ENCODE measurements at places on chromosomes 16 and 17.

- DNase-seq, result no peak
Measured at GRCh38 chr16:69138608-69139007, 6.2 kb downstream of the UTP4 start.

DNA sequence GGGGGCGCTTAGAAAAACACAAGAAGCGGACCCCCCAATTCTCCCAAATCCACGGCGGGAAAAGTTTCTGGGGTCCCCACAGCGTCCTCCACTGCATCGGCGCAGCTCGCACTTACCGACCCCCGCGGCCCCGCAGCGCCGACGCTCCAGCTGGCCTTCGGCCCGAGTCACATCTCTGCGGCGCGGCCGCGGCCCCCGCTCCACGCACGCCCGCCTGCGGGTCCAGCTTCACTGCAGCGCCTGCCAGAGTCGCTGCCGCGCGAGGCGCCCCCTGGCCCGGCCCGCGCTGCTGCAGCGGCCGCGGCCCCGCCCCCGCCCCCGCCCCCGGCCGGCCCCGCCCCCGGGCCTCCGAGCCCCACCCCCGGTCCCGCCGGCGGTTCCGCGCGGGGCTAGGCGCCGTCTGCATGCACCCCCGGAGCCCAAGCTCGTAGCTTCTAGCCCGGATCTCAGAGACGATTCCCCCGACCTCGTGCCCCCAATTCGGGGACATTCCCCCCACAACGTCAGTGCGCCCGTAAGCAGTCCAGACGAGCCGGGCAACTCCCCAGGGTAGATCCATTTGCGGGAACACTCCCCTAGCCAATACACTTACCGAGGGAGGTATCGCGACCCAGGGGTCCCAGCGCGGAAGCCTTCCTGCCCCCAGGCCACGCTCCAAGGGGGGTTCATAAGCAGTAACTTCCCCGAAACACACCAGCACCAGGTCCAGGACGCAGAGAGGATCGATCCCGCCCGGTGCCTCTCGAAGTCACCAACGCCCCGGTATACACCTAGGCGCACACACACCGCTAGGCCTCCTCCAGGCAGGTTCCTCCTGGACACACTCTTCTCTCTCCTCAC is at the start of gene GPRC5B:
Gene GPRC5B, minus strand, starts transcription at position 238 of the 840 bp plus-strand sequence. CDS start 12,003 bp downstream, outside the sequence.
- no peak for DNase-seq

GRCh38 chr17:43799047-43799446 is 18.8 kb downstream of the CFAP97D1 start:
- no peak for DNase-seq

GRCh38 chr17:74379495-74380085 is 12.3 kb downstream of the GPR142 start:
- DNase-seq, result peak; percentile 88

- no peak for DNase-seq
Measured at GRCh38 chr17:37179893-37180292, 195.9 kb upstream of the C17orf78 start.

GRCh38 chr17:35998018-35998545 is 3.3 kb downstream of the CCL15 start:
- DNase-seq, result no peak

GRCh38 chr16:25260416-25260815 is 2.8 kb upstream of the ZKSCAN2 start:
- DNase-seq, result no peak

Measured in stimulated activated CD4-positive, alpha-beta T cell treated with anti-CD3 and anti-CD28 coated beads, Interleukin-1b, Interleukin-23, amount 100 ng/mL, for 24 hours (primary cell).